ENCODE measurements at places on chromosomes 11 and 22.

DNA sequence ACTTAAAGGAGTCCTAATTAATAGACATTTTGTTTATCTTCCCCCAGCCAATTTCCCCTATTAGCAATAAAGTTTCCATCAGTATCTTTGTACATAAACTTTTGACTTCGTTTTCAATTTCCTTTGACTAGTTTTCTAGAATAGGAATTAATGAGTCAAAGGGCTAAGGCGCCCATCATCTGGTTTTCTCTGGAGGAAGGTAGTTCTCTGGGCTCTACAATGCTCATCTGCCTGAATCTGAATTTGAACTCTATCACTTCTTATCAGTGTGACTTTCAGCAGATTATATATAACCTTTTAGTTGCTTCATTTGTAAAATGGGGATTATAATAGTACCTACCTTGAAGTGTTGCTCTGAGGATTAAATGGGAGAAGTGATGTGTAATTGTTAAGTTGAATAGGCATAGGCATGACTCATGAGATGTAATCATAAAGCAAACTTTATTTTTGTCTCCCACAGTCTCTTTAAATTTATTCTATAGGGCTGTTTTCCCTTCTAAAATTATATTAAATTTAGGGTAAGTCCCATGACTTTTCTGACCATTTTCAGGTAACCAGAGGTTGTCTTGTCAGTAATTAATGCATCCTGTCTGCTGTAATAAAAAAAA, 5.8 kb upstream of the TUB start:
- no peak for DNase-seq

DNA sequence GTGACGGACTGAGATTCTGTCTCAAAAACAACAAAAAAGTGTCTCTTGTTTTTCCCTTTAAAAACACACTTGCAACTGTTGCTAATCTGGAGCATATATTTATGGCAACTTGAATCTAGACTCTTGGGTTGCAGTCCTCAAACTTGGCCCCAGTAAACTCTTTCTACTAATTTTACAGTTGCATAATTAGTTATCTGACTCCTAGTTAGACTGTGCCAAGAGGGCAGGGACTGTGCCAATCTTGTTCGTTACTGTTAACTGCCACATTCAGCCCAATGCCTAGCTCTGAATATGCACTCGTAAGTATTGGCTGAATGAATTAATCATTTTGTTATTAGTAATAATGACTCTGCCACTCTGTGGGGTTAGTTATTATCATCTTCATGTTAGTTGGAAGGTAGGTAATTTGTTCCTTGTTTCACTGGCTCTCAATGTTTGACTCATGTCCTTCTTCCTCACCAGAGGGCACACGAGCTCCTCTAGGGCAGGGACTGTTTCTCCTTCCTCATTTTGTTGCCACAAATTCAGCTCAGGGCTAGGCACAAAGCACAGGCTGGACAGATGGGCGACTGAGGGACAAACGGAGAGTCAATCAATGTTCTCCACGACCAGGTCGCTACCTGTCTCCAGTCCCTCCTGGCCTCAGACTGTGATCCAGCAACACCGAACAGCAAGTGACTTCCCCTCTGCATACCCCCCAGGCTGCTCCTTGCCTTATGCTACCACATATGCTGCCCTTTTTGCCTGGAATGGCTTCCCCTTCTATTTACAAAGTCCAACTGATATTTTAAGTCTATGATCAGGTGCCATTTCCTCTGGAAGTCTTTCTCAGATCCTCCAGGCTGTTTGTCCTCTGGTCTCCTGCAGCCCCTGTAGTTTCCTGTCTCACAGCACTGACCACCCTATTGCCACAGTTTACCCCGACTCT, 9.0 kb downstream of the CLPB start:
- DNase-seq = no peak

- no peak for DNase-seq
Observed at GRCh38 chr11:68143310-68143689, 22.1 kb upstream of the CHKA start.

DNA sequence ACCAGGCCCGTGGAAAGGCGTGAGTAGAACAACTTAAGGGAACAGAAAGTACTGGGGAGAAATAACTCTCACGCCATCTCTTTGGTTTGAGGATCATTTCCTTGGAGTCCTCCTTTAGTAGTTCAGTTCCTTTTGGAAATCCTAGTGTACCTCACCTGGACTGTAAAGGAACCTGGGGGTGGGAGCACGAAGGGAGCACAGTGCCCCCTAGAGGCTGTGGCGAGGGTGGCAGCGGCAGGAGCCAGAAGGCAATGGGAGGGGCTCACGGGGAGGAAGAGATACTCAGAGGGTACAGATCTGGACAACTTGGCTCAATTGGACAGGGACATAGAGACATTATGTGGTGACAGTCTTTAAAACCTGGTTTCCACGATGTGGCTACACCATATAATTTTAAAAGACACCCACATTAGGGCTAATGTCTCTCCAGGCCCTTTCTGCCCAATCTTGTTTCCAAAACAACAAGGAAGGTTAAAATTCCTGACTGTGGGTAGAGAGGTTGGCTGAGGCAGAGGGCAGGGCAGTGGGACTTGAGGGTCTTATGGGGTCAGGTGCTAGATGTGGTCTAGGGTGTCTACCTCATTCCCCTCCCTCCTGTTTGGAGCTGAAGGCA, 87.0 kb downstream of the CSNK2A3 start:
- DNase-seq = peak; percentile 26

GRCh38 chr22:17966403-17966717, 58.0 kb downstream of the MICAL3 start:
- no peak for DNase-seq

- no peak for DNase-seq
Observed at GRCh38 chr11:110903830-110904229, 191.6 kb upstream of the ARHGAP20 start.

DNA sequence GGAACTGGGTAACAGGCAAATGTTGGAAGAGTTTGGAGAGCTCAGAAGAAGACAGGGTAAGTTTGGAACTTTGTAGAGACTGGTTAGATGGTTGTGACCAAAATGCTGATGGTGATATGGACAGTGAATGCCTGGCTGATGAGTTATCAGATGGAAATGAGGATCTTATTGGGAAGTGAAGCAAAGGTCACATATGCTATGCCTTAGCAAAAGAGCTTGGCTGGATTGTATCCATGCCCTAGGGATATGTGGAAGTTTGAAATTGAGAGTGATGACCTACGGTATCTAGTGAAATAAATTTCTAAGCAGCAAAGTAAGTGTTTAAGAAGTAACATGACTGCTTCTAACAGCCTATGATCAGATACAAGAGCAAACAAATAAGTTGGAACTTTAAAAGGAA, 17.8 kb downstream of the BBOX1 start:
- DNase-seq = no peak

DNA sequence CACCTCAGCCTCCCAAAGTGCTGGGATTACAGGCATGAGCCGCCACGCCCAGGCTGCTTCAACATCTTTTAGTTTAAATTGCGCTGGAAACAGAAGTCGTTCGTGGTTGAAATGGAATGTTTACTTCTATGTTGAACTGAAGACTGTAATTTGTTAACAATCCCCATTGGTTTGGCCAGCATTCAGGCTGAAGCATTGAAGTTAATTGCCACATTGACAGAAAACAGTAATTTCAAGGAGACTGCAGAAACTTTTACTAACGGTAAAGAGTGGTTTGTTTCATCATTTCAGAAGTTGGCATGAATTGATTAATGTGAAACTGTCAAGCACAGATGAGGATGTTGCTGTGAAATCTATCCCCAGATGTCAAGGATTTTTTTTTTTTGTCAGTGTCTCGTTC, 14.2 kb downstream of the AP5B1 start:
- DNase-seq = no peak

GRCh38 chr22:20611418-20611817, 104.0 kb downstream of the MED15 start:
- no peak for DNase-seq

DNA sequence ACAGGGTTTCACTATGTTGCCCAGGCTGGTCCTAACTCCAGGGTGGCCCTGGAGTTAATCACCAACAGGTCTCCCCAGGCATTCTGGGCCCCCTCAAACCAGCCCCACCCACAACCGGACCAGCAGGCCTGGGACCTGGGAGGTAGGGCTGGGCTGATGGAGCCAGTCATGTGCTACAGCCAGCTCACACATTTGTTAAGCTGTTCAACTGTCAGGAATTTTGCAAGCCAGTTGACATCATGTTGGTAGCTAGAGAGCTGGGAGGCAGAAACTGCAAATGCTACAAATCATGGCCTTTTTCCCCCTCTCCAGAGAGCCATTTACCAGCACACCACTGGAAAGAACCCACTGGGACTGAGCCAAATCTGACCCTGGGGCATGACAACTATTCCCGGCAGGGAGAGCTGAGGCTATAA, 6.8 kb downstream of the ARHGAP1 start:
- DNase-seq = no peak

GRCh38 chr11:34303028-34303570, 54.7 kb downstream of the ABTB2 start:
- DNase-seq = no peak

GRCh38 chr11:122116591-122116990, 576 bp upstream of the BLID start:
- DNase-seq = no peak
